NCI-H2081 (cell line): ENCODE measurements at places on chromosomes 2 and 18.

- no peak for DNase-seq
Observed at GRCh38 chr2:74364533-74365505, 15.3 kb downstream of the DCTN1 start.

DNA sequence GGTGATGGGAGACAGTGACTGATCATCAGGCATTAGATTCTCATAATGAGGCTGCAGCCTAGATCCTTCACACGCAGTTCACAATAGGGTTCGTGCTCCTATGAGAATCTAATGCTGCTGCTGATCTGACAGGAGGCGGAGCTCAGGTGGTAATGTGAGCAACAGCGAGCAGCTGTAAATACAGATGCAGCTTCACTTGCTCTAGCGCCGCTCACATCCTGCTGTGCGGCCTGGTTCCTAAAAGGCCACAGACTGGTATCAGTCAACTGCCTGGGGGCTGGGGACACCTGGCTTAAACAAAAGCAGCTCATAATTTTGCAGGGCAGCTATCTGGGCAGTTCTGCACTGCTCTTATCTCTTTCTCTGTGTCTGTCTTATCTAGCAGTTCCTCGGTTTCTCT is 20.4 kb upstream of the CD226 start:
- DNase-seq, result peak; percentile 35

DNA sequence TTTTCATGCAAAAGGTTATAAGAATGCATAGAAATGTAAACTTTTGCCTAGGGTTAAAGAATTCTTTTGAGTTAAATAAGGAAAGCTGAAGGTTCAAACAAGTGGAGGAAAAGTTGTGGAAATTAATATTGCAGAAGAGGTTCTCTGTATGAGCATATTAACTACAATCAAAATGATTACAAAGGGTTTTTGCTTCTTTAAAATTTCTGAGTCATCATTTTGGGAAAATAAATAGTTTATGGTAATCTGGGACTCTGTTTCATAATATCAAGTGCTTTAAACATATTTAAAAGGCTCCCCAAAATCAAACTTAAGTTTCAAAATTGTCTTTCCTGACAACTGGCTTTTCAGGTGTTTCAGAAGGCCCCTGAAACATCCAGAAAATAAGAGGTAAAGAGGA is 415.7 kb downstream of the ZNF804A start:
- no peak for DNase-seq

- no peak for DNase-seq
Observed at GRCh38 chr2:128378231-128379020, 59.8 kb upstream of the HS6ST1 start.

GRCh38 chr2:222976521-222977061 is 75.4 kb upstream of the KCNE4 start:
- no peak for DNase-seq

DNA sequence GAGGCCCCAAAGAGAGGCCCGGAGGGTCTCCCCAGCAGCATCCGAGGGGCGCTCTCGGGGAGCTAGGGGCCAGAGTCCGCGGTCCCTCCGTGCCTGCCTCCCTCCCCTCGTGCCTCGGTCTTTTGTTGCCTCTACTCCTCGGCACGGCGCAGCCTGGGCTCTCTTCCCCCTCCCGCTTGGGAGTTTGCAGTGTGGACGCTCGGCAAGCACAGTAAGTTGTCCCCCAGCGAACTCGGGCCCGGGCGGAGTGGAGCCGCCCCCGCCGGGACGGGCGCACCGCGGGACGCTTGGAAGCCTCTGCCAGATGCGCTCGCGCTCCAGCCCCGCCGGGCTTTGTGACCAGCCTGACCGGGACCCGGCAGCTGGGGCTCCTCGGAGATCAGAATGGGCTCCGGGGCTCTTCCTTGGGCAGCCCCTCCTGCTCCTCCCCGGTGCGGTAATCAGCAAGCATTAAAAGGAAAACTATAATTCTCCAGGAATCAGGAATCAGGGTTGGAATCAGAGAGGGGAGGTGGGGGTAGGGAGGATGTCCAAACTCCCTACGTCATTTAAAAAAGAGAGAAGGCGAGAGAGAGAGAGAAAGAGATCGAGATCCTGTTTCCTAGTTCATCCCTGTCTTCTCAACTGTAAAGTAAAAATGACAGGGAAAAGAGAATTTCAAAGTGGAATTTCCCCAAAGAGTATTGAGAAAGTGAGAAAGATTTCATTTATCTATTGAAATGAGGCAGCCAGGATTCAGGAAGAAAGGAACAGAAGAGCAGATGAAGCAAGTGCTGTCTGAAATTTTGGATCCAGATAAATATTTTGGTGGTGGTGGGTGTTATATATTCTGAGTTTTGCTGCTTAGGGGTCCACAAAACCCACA is 786 bp upstream of the TMEM200C start:
- DNase-seq, result peak; percentile 43

GRCh38 chr18:41021089-41021488 is 933.9 kb upstream of the PIK3C3 start:
- DNase-seq, result no peak

DNA sequence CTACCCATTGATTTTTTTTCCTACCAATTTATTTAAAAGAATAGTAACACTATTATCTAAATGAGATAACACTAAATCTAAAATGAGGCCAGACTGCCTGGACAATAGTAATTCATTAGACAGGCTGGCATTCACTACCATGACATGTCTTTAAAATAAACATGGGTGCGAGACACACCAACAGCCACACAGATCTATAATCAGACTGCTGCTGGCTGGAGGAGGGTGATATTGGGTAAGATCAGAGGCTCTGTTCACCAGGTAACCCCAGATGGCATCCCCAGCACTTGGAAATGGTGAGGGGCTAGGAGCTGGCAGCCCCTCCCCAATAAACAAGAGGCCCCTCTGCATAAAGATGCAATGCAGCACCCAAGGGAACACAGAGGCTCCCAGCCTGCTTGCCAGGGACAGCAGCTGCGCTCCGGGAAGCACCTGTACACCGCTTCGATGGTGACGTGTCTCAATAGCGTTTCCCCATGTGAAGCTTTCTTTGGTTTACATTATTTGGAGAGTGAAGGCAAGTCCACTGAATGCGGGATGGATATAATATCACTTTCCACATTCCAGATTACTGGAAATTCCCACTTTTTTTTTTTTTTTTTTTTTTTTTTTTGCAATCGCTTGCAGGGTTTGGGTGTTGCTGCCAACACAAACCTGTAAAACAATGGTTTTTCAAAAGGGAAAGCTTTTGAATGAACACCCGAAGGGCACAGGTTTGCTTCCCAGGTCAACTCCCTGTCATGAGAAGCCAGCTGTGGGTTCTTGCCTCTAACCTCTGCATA is 159.0 kb downstream of the ZNF516 start:
- peak; percentile 58 for DNase-seq

GRCh38 chr2:196987649-196988364 is 61.3 kb upstream of the PGAP1 start:
- DNase-seq, result peak; percentile 65

DNA sequence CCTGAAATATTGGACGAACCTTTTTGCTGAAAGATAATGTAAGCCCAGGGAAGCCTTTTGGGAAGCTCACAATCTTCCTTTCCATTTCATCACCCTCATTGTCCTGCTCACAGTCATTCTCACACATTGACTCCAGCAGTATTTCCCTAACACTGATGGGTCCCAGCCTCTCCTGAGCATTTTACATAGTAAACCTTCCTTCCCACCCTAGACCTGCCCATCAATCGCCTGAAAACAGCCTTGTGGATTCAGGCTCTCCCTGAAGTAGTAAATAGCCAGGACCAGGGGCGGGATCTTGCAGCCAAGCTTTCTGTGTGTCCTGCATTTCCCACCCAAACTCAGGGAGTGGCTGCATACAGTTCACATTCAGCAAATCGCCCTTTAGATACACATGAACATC is 149.9 kb downstream of the CYRIA start:
- DNase-seq, result no peak

- no peak for DNase-seq
Observed at GRCh38 chr2:96839293-96839874, 4.4 kb downstream of the ANKRD23 start.

GRCh38 chr2:170123593-170123992 is 54.4 kb upstream of the MYO3B start:
- no peak for DNase-seq

DNA sequence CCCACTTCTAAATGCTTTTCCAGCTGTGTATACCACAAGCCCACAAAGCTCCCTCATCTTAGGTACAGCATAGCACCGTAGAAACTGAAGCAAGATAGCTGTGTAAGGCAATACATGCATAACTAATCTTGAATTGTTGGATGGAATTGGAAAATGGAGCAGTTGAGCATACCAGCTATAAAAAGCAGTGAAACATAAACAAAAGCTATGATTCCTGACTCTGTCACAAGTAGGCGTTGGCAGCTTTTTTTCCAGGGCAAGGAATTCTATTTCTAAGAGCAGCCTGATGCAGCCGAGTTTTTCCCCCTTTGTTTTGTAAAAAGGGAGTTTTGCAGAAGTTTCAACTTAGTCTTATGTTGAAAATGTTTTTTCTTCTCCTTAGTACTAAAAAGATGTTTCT is 32.4 kb downstream of the MOGAT1 start:
- no peak for DNase-seq

DNA sequence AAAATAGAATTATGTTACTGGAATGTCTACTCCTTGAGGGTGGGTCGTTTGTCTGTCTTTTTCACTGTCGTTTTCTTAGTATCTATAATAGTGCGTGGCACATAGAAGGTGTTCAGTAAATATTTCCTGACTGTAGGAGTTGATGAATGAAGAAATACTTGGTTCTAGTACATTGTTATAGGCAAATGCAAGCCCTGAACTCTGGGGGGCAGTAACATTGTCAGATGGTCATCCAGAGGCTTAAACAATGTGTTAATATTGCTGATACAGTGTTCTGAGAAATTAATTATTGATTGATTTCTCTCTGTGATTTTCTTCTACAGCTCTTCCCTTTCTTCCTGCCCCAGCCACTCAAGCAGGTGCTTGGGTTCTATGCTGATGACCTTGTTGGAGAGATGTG is 24.4 kb upstream of the THOC1 start:
- no peak for DNase-seq

GRCh38 chr2:47688561-47688960 is 94.4 kb upstream of the MSH6 start:
- peak; percentile 34 for DNase-seq

DNA sequence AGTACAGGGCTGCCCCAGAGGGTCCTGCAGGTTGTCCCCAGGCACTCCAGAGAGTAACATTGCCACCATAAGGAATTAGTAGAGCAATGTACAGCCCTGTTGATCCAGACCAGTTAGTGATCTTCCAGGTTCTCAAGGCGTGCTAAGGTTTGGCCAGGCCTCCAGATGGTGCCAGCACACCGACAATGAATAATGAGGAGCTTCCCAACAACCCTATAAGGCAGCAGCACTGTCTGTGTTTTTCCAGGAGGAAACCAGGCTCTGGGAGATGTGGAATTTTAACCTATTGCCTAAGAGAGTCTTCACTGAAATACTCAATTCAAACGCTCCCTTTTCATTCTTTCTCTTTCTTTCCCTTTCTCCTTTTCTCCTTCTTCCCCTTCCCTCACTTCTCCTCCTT is 122.1 kb downstream of the MGAT5 start:
- no peak for DNase-seq

DNA sequence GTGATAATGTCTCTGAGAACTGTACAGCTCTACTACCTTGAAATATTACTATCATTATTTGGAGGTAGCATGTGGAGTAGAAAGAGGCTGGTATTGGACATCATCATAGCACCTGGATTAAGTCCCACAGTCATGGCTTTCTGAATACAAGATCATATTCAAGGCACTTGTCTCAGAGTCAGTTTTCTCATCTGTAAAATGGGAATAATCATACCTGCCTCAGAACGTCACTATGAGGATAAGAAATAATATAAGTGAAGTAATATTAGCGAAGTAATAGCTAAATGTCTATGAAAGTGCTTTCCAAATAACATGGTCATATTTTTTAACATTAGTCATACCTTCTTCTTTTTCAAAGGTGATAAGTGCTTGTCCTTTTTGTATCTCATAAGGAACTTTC is 11.0 kb downstream of the NMI start:
- no peak for DNase-seq

GRCh38 chr2:101344137-101344536 is 35.6 kb upstream of the RNF149 start:
- DNase-seq, result no peak

DNA sequence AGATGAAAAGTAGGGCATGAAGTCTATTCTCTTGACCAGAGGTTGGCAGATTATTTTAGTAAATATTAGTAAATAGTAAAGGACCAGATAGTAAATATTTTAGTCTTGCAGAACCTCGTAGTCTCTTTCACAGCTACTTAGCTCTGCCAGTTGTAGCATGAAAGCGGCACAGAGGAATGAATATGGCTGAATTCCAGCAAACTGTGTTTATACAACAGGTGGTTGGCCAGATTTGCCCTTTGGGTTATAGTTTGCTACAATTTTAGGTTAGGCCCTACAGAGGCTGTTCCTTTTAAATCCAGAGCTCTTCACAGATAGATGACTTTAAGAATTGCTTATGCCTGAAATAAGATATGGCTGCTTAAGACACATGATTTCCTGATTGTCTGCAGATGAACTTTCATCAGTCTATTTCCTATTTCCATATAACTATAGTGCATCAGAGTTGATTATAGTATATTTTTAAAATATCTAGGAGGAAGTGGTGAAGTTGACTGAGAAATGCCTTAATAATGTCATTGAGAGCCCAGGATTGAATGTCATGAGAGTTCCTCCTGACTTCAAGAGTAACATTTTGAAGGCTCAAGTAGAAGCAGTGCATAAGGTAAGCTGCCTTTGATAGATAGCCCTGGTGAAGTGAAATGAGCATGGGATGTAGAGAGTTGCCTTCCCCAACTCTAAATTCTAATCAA is 80.5 kb downstream of the TMEM185B start:
- no peak for DNase-seq

DNA sequence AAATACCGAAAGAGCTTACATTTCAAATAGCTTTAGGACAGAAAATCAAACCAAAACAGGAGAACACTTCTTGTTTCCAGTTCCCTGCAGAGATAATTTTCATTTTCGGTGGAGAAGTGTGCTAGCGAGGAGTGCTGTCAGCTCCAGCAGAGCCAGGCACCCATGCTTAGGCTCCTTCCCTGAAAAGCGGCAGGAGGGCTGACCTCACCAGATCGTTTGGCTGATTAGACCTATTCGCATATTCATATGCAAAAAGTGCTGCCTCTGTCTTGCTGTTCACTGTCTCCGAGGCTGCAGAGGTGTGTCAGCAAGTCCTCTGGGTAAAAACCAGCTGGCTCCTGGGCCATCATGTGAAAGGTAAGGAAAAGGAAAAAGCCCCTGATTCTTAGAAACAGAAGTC is 225.8 kb upstream of the COPS8 start:
- no peak for DNase-seq

GRCh38 chr2:191701029-191701428 is 23.1 kb downstream of the NABP1 start:
- DNase-seq, result no peak

DNA sequence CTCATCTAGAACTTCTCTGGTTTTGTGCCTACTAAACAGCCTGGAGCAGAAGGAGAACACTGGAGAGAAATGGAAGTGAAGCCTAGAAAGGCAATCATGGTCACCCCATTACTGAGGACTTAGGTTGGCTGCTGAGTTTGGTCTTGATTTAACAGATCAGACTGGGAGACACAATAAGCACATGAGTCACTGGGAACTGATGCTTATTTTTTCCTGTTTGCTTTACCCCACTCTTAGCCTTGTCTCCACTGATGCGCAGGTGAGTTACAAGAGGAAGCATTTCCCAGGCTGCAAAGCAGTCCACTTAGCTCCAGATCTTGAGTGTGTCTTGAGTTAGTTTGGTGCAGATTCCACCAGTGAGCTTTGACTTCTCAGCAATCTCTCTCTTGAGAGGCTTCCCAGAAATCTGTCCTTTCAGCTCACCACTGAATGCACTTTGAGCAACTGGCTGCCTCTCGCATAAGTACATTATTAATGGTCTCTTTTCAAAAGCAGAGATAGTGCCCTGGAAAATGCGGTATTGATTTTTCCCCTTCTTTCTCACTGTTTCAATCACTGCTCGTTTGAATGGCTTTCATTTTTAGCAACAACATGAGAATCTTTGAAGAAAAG is 390.2 kb upstream of the SETBP1 start:
- DNase-seq, result no peak
